Glutamatergic neuron (in vitro differentiated cells): ENCODE measurements at places on chromosomes 4 and X.

DNA sequence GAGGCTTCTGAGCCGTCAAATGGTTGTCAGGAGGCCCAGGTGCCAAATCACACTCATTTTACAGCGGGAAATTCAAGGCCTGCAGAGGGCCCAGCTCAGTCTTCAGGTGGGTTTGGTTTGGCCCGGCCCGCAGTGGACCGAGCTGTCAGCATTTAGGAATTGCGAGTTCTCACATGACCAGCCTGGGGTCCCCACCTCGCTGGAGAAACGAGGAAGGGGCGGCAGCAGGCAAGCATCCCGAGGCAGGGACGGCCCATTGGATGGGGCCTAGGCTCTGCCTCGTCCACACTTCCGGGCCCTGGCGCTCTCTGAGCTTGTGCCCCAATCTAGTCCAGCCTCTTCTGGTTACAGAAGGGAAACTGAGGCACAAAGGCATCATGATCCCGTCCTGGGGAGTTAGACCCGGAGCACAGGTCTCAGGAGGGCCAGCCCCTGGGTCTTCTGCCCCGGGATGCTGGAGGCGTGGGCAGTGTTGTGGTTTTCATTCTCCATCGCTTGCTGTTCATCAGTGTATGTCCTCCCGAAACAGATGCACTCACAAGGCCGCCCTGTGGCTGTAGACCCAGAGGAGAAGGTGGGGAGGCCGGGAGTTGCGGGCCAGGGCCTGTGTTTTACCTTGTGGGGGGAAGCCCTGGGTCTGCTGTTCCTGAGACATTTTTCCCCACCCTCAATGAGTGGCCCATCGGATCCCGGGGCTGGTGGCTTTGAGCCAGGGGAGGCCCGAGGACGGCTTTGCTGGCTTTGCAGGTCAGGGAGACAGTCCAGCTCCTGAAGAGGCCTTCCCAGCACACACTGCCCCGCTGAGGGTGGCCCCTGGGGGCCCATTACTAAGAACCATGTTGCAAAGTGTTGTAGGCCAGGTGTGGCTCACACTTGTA is 8.9 kb downstream of the PSAPL1 start:
- no peaks in the 10 kb centered on the region for H3K36me3 ChIP-seq
- DNase-seq, result no peak
- no peak overlapping the region for H3K4me3 ChIP-seq
- H3K27me3 ChIP-seq, result peaks cover 14% of the 10 kb centered on the region

DNA sequence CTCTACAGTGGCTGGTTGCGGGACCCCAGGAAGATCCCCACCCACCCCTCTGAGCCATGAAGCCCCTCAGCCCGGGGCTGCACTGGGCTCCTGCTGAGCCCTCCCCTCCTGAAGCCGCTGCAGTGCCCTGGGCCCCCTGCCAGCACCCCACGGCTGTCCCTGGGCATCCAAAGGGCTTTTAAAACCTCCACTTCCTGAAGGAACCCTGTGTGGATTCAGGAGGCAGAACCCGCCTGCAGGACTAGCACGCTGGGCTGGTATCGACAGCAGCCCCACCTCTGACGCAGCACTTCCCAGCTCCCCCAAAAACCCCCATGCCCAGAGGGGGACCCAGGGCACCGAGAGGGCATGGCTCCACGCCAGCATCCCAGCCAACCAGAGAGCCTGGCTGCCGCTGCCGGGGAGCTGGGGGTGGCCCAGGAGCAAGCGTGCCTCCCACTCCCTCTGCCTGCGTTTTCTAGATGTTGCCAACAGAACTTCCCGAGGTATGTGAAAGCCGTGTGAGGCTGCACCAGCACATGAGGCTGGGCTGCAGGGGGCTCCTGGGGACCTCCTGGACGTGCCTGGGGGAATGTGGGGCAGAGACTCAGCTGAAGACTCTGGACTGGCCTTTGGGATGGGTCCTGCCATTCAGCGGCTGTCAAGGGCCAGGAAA is 6.3 kb downstream of the MXD4 start:
- no peak overlapping the region for H3K27ac ChIP-seq
- peaks cover 15% of the 10 kb centered on the region for H3K4me1 ChIP-seq
- H3K4me3 ChIP-seq, result no peak overlapping the region
- no peak for DNase-seq

DNA sequence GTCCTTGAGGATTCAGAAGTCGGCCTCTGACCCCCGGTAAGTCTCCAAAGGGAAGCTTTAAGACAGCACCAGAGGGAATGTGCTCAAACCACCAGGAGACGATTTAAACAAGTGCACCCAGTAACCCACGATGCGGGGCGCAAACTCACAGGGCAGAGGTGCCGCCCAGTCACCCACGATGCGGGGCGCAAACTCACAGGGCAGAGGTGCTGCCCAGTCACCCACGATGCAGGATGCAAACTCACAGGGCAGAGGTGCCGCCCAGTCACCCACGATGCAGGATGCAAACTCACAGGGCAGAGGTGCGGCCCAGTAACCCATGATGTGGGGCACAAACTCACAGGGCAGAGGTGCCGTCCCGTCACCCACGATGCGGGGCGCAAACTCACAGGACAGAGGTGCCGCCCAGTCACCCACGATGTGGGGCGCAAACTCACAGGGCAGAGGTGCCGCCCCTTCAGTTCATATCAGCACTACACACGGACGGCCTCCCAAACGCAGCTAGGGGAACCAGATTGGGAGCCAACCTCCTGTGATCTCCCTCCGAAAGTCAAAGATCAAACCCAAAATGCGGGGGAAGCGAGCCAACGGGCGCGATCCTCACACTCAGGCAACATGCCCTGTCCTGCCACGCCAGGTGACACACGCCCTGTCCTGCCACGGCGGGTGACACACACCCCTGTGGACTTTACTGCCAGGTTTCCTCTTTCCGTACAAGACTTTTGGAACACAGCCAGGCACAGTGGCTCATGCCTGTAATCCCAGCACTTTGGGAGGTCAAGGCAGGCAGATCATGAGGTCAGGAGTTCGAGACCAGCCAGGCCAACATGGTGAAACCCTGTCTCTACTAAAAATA is 11.3 kb downstream of the PPP2R3B start:
- peaks cover 6% of the 10 kb centered on the region for H3K4me1 ChIP-seq
- peaks cover 4% of the 10 kb centered on the region for H3K36me3 ChIP-seq
- peak overlapping the region; percentile 85 for H3K4me3 ChIP-seq
- peaks cover 20% of the 10 kb centered on the region for H3K27me3 ChIP-seq
- H3K27ac ChIP-seq, result no peak overlapping the region
- DNase-seq, result no peak

- H3K4me1 ChIP-seq, result peaks cover 7% of the 10 kb centered on the region
- peaks cover 1% of the 10 kb centered on the region for H3K27me3 ChIP-seq
- no peaks in the 10 kb centered on the region for H3K36me3 ChIP-seq
- no peak for DNase-seq
Observed at GRCh38 chr4:71232056-71232430, 106.8 kb upstream of the SLC4A4 start.

DNA sequence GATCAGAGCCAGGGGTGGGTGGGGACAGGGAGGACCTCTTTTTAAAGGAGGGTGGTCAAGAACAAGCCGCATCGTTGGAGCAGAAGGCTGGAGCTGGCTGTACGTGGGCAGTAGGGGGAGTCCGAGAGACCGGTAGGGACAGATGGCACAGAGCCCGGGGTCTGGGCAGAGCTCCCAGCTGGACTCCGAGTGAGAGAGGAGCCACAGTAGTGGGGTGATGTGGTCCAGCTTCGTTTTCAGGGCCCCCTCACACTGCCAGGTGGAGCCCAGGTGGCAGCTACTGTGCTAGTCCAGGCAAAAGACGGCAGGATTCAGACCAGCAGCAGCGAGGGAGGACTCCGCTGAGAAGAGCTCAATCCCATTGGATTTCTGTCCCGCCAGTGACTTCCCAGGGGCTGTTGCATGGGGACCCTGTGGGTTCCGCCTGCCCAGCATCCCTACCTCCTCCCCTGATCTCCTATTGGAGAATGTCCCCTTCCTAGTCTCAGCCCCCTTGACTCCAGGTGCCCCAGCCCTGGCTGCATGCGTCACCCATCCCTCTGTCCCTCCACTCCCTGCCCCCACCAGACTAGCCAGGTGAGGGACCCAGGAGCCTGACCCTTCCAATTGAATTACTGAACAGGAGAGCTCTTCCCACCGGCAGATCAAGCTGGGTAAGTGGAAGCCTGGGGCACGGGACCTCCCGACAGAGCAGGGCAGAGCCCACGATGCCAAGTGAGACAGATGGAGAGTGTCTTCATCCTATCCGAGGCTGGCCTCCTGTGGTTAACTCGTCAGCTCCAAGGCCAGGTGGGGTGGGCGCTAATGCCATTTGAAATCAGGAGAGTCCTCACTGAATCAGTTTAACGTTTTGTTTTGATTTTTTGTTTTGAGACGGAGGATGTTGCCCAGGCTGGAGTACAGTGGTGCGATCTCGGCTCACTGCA is 2.9 kb downstream of the ARHGAP4 start:
- no peaks in the 10 kb centered on the region for H3K36me3 ChIP-seq
- H3K4me3 ChIP-seq, result no peak overlapping the region
- DNase-seq, result peak; percentile 58
- peak overlapping the region; percentile 85 for H3K27ac ChIP-seq

GRCh38 chrX:81308086-81308829 is 106.4 kb downstream of the SH3BGRL start:
- H3K4me1 ChIP-seq, result peaks cover 9% of the 10 kb centered on the region
- no peaks in the 10 kb centered on the region for H3K27me3 ChIP-seq
- peak overlapping the region; percentile 79 for H3K27ac ChIP-seq
- no peaks in the 10 kb centered on the region for H3K36me3 ChIP-seq
- peak overlapping the region; percentile 34 for H3K4me3 ChIP-seq

DNA sequence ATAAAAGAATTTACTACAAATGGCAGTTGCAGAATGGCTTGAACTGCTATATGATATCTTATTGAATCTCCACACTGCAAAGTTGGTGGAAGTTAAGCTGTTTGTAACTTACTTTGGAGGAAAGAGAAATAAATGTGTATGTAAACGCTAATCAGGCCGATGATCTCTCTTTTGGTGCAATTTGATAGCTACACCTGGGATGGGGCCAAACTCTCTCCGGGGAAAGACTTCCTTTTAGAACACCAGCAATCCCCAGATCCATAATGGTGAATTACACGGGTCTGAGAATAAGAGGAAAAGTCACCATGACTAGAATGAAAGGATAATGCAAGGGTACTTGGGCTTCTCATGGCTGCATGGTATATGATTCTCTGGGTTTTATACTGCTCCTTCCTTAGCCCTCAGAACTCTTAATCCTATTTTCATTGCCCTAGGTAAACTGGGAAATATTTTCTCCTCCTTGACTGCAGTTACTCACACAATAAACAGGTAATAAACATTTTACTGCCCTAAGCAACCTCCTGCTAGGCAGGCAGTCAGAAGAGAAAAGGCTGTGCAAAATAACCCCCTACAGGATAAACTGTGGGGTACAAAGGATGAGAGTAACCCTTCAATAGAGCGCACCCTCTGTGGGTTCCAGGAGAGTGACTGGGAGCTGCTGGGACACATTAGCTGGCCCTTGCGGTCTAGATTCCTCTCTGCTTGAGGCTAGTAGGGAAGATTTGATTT is 109.3 kb downstream of the MGST2 start:
- H3K27ac ChIP-seq, result peak overlapping the region; percentile 41
- peaks cover 51% of the 10 kb centered on the region for H3K4me1 ChIP-seq
- DNase-seq, result no peak
- H3K4me3 ChIP-seq, result no peak overlapping the region
- H3K36me3 ChIP-seq, result no peaks in the 10 kb centered on the region

- no peak for DNase-seq
- no peak overlapping the region for H3K27ac ChIP-seq
- H3K4me1 ChIP-seq, result no peaks in the 10 kb centered on the region
Observed at GRCh38 chr4:148704291-148704690, 262.1 kb upstream of the NR3C2 start.

- H3K4me1 ChIP-seq, result peaks cover 6% of the 10 kb centered on the region
- H3K36me3 ChIP-seq, result no peaks in the 10 kb centered on the region
- no peak overlapping the region for H3K4me3 ChIP-seq
- no peaks in the 10 kb centered on the region for H3K27me3 ChIP-seq
- H3K27ac ChIP-seq, result no peak overlapping the region
Observed at GRCh38 chr4:124641715-124642381, 70.7 kb downstream of the ANKRD50 start.

DNA sequence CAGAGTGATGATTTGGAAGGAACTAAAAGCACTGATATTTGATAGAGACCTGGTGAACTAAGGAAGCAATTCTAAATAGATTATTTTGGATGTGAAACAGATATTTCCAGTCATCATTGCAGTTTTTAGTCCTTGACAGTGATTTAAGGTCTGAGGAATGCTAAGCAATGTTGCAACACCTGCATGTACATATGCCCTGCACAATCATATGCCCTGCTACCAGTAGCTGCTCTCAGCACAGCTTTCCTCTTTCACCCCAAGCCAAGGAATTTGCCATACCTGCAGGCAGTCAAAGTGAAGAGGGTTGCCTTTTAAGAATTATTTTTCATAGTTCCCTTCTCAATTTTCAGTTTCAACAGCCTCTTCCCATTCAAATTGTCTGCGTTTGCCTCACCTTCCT is 8.7 kb upstream of the FAM47A start:
- H3K27ac ChIP-seq, result no peak overlapping the region
- no peak for DNase-seq
- H3K4me3 ChIP-seq, result no peak overlapping the region
- no peaks in the 10 kb centered on the region for H3K4me1 ChIP-seq
- no peaks in the 10 kb centered on the region for H3K36me3 ChIP-seq

- no peaks in the 10 kb centered on the region for H3K36me3 ChIP-seq
- H3K4me3 ChIP-seq, result no peak overlapping the region
- no peak overlapping the region for H3K27ac ChIP-seq
- no peaks in the 10 kb centered on the region for H3K27me3 ChIP-seq
Observed at GRCh38 chrX:131621650-131622049, 77.8 kb downstream of the OR13H1 start.

- H3K4me3 ChIP-seq, result no peak overlapping the region
- no peak for DNase-seq
- H3K27ac ChIP-seq, result no peak overlapping the region
- no peaks in the 10 kb centered on the region for H3K27me3 ChIP-seq
- H3K4me1 ChIP-seq, result no peaks in the 10 kb centered on the region
- no peaks in the 10 kb centered on the region for H3K36me3 ChIP-seq
Observed at GRCh38 chrX:84153538-84153937, 34.5 kb downstream of the RPS6KA6 start.

GRCh38 chr4:176879380-176880116 is 86.8 kb upstream of the VEGFC start:
- peaks cover 4% of the 10 kb centered on the region for H3K4me1 ChIP-seq
- H3K36me3 ChIP-seq, result no peaks in the 10 kb centered on the region
- H3K27me3 ChIP-seq, result no peaks in the 10 kb centered on the region
- no peak for DNase-seq
- H3K27ac ChIP-seq, result no peak overlapping the region

DNA sequence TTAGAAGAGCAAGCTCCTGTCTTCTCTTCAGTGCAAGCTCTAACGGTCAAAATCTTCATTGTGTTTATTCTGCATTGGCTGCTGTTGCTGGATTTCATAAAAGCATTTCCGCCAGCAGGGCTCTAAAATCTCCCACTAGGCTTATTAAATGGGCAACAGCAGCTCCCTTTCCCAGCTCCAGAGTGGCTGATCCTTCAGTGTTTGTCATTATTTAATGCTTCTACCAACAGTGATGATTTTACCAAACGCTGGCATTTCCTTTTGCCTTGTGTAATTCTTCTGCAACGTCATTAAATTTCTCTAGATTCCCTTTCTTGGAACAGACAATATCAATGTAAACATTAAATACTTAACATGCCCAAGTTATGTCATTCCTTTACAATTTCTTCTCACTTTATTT is 20.1 kb downstream of the SLC7A11 start:
- no peak overlapping the region for H3K4me3 ChIP-seq
- no peaks in the 10 kb centered on the region for H3K27me3 ChIP-seq
- no peak overlapping the region for H3K27ac ChIP-seq
- peaks cover 11% of the 10 kb centered on the region for H3K4me1 ChIP-seq
